Fibroblast of mammary gland (primary cell): ENCODE measurements at places on chromosomes 2 and 18.

DNA sequence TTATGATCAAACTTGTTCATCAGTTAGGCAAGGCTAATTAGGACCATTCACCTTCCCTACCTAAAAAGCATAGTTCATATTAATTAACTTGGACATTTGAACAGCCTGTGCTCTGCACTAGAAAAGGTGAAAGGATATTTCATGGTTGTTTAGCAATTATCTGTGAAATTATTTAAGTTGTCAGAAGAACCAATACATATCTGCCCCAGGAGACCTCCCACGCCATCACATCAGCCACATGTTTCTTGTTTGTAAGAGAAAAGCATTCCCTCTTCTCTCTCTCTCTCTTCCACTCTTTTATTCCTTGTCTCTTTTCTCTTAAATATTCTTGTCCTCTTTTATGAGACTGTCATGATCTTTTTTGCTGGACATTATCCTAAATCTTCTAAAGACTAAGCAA is 282.0 kb upstream of the RND3 start:
- DNase-seq: peak; percentile 39

- no peak for DNase-seq
These were observed 30.5 kb upstream of the TWIST2 start for GRCh38 chr2:238817382-238817781.

DNA sequence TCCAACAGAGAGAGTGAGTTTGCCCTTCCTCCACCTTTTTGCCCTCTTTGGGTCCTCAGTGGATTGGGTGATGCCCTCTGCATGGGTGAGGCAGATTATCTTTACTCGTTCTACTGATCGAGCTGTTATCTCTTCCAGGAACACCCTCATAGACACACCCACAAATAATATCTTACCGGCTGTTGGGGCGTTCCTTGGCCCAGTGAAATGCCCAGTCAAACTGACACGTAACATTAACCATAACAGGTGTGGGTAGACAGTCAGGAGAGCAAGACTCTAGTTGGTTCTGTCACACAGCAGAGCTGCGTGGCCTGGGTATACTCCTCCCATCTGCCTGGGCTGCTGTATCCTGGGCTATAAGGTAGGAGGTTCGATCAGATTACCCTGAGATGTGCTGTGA is 144.1 kb downstream of the AGAP1 start:
- DNase-seq: no peak

DNA sequence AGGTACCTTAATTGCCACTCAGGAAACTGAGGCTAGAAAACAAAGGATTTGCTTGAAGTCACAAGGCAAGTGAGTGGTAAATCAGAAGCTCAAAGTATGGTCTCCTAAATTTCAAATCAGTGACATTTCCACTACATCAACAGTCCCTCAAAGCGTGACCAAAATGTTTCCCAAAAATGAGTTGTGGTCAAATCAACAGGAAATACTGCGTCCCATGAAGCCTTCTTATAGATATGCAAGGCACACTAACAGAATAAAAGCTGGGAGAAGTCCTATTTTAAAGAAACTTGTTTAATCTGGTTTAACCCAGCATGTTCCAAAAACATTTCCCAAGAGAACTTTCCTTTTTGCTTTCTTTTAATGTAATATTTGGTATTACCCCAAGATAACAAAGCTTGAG is 249.4 kb downstream of the EXOC6B start:
- no peak for DNase-seq

- DNase-seq: no peak
These were observed 11.3 kb upstream of the MC4R start for GRCh38 chr18:60383893-60384292.

DNA sequence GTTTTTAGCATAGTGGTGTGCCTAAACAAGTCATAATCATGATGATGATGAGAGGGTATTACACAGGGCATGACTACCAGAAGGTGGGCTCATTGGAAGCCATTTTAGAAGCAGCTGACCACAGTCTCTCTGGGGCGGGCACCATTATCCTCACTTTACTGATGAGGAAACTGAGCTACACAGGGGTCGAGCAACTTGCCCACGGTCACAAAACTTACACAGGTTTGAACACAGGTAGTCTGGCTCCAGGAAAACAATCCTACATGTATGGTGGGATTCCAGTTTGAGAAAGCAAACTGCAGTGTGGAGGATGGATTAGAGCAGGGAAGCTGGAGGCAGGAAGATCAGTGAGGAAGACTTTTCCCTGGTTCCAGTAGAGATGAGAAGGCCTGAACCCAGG is 6.2 kb downstream of the RHOB start:
- no peak for DNase-seq

GRCh38 chr2:26285931-26286330 is 41.2 kb downstream of the HADHB start:
- no peak for DNase-seq

DNA sequence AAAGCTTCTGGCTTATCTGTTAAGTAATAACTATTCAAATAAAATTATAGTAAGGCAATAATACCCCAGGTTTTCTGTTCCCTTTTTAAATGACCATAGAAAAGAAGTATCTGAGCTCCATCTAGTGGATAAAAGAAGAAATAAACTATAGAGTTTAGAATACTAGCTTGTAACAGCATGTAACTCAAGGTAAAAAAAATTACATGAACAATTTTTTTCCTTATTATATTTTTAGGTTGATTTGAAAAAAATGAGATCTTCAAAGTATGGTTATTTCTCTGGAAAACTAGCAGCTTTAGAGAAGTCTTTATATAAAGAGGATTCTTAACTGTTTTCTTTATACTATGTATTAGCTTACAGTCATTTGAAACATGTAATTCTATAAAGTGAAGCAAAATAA is 58.1 kb downstream of the NCKAP1 start:
- peak; percentile 54 for DNase-seq

DNA sequence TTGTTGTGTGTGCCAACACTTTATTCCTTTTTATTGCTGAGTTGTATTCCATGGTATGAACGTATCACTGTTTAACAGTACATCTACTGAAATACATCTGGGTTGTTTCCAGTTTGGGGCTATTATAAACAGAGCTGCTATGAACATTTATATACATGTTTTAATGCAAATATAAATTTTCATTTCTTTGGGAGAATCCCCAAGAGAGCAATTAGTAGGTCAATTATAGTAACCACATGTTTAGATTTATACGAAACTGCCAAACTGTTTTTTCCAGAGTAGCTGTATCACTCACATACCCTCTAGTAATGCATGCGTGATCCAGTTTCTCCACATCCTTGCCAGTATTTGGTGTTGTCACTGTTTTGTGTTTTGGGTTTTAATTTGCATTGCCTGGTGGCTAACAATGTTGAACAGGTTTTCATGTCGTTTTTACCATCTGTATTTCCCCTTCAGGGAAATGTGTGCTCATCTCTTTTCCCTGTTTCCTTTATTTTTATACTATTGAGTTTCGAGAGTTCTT is 81.0 kb downstream of the TMEM131 start:
- peak; percentile 21 for DNase-seq

DNA sequence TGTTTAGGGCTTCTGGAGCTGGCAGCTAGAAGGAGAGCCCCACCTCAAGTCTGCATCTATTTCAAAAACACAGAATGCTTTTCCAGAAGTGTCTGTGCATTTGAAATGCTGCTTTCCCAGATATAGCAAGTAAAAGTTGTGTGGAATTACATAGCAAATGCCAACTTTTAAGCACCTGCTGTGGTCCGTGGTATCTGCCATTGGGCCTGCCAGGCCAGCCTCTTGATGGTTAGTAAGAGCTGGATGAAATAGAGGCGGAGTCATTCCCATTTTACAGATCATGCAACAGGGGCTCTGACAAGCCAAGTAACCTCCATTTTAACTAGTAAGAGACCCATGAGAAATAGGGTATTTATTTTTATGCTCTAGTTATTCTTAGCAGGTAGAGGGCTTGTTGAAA is 61.6 kb downstream of the MGAT5 start:
- DNase-seq: no peak

DNA sequence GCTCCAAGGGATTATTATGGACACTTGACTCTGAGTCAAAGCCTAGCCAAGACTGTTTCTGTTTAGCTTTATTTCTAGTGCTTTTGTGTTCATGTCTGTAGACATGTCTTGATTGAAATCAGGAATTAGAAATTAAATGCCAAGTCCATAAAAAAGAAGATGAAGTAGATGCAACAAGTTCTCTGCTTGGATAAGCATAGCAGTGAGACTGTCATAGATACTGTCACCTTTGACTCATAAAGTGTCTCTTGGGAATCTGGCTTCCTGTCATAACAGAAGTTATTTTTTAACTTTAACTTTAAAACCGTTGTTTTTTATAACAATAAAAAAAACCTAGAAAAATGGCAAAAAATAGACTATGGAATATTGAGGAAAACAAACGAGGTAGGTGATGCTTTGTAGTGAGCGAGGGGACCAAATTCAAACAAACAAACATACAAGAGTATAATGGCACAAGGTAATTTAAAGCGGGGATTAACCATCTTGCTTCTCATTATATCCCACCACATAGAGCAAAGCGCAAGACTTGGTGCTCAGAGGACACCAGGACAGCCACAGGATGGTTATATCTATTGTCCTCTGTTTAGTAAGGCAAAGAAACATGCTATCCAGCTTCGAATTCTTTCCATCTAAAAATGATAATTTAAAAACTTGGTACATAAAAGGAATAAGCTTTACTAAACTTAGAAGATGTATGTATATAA is 64.6 kb downstream of the CD226 start:
- peak; percentile 27 for DNase-seq

GRCh38 chr2:212364112-212364985 is 174.3 kb downstream of the ERBB4 start:
- peak; percentile 49 for DNase-seq

DNA sequence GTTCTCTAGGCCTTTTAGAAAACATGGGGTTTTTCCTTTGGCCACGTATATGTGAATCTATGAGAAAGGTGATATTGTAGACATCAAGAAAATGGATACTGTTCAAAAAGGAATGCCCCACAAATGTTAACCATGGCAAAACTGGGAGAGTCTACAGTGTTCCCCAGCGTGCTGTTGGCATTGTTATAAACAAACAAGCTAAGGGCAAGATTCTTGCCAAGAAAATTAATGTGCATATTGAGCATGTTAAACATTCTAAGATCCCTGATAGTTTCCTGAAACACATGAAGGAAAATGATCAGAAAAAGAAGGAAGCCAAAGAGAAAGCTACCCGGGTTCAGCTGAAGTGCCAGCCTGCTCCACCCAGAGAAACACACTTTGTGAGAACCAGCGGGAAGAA is 64.9 kb downstream of the CYBRD1 start:
- DNase-seq: no peak

DNA sequence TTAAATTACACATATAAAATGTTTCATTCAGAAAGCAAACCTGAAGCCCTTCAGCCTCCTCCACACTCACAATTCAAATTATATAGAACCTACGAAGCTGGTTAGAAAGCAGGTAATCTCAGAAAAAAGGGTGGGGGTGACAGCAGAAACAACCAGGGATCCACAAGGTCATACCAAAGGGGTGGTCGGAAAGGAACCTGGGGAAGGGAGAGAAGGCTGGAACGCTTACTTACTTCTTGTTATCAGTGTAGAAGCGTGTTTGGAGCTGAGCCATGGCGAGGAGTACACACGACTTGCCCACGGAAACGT is 316 bp downstream of the WDR12 start:
- no peak for DNase-seq

DNA sequence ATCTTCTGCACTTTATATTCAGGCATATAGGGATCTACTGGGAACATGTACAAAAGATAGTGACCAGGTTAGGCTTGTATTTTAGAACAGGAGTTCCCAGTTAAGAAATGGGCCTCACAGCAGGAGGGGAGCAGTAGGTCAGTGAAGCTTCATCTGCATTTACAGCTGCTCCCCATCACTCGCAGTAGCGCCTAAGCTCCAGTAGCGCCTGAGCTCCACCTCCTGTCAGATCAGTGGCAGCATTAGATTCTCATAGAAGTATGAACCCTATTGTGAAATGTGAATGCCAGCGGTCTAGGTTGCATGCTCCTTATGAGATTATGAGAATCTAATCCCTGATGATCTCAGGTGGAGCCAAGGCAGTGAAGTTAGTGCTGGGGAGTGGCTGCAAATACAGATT is 224.4 kb upstream of the CYRIA start:
- no peak for DNase-seq

GRCh38 chr2:35462226-35462998 is 893.2 kb upstream of the CRIM1 start:
- no peak for DNase-seq

GRCh38 chr2:496729-497128 is 180.5 kb downstream of the TMEM18 start:
- DNase-seq: no peak

DNA sequence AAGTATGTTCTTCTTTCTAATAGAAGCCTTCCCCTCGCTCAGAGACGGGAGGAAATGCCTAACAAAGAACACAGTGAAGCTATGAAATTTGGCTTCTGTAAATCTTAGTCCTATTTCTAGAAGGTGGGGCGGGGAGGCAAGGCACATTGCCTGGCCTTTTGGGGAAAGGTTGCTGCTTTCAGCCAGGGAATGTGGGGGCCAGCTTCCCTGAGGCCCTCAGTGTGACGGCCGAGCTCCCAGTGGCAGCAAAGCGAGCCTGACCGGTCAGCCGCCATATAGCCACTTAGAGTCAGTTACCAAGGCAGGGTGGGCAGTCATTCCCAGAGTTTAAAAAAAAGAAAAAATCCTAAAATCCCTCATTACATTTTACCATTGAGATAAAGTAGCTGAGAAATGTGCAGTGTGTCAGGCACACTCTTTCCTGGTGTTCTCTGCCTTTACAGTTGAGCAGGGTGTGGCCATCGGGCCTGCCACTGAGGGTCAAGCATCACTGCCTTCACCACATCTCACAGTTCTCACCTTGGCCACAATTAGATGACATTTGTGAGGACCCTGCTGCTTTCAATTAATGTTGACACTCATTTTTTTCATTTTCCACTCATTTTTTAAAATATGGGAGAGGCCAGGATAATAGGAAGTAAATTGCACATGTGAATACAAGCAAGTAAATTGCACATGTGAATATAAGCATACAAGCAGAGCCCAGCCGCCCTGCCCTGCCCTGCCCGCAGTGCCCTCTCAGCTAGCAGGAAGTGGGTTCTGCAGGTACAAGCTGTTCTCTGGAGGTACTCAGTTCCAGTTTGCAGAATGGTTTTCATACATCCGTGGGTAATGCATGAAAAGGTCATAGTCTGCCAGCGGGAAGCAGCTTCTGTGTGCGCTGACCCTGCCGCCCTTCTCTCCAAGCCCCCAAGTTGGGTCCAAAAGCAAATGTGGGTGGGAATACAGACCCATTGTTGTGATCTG is 76.9 kb downstream of the WDSUB1 start:
- no peak for DNase-seq

DNA sequence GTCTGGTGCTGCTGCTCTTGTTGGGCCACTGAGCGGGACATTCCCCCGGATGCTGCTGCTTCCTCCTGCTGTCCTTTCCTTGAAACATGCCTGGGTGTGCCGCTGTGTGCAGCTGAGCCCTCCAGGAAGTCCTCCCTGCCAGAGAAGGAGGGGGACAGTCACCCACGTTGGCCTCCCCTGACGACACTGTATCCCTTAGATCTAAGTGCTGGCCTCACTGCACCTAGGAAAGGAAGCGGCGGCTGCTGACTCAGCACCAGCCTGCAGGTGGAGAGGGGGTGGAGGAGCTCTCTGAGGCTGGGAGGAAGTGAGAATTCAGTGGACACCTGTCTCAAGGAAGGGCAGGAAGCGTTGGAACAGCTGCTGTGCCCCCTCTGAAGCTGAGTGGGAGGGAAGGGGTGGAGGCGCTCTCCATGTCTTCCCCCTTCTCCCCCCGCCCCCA is 239.8 kb downstream of the HAUS1 start:
- DNase-seq: no peak
